Esophagus squamous epithelium (tissue), 5 donors: ENCODE measurements at places on chromosomes 6 and 20. TPM values are rescaled to one million over a fixed set of nuclear protein-coding genes. Genes with fewer than 3 reads are reported as not detected.

Gene TSPO2
- total RNA-seq, result not detected

Gene FRK
- total RNA-seq, result 9.2 TPM

Gene ME1
- total RNA-seq, result 20.4 TPM

Gene FGD2
- total RNA-seq, result 4.4 TPM

Gene TMEM244
- total RNA-seq, result not detected

Gene ZNF133
- total RNA-seq, result 11.3 TPM

Gene GHRH
- total RNA-seq, result not detected

Gene SLC35D3
- not detected for total RNA-seq

Gene ANGPT4
- under 0.01 TPM for total RNA-seq

Gene GPLD1
- 0.92 TPM for total RNA-seq

Gene ENPP1
- 0.76 TPM for total RNA-seq

Gene CST4
- not detected for total RNA-seq

Gene BMP7
- total RNA-seq, result 21.8 TPM

Gene VARS1
- 36.2 TPM for total RNA-seq
